Stimulated activated CD4-positive, alpha-beta T cell treated with anti-CD3 and anti-CD28 coated beads, TNF-alpha, amount 100 ng/mL, for 24 hours (primary cell): ENCODE measurements at places on chromosomes 5 and 9.

GRCh38 chr9:88387552-88388202, 567 bp upstream of the SPIN1 start:
- DNase-seq = no peak

- no peak for DNase-seq
Measured at GRCh38 chr9:17065062-17065461, 69.8 kb upstream of the CNTLN start.

DNA sequence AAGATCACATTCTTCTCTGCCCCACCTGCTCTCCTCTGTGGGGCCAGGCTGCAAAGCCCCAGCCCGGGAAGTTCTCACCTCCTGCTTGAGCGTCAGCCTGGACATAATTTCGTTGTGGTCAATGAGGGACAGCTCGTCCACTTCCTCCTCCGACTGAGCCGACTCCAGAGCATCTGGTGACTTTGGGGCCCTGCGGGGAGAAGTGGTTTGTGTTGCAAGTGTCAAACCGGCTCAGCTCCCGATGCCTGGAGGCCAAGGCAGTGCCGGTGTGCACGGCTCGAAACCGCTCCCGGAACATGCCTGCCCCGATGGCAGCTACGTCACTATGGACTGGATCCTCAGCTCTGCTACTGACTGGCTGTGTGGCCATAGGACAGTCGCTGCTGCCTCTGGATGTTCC, 52.8 kb downstream of the PRRT1B start:
- DNase-seq = no peak

DNA sequence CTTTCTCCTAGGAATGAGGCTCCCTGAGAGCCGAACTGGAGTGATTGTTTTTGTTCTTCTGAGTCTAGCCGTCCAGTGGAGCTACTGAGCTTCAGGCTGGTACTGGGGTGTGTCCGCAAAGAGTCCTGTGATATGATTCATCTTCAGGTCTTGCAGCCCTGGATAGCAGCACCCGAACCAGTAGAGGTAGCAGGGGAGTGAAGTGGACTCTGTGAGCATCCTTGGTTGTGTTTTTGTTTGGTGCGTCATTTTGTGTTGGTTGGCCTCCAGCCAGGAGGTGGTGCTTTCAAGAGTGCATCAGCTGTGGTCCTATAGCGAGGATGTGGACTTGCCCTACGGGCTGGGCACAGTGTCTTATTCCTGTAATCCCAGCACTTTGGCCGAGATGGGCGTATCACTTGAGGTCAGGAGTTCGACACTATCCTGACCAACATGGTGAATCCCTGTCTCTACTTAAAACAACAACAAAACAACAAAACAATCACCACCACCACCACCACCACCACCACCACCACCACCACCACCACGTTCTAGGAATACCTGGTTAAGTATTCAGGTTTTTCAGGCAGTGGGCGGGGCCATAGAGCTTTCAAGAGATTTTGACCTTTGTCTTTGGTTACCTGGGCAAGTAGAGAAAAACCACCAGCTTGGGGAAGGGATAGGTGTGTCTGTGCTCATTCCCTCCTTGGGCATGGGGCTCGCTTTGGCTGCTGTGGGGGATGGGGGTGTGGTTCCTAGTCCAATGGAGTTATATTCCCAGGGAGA, 154.0 kb downstream of the WDR70 start:
- no peak for DNase-seq

- no peak for DNase-seq
Measured at GRCh38 chr9:122780026-122780425, 8.7 kb upstream of the OR5C1 start.

GRCh38 chr5:16461026-16461425, 4.6 kb downstream of the ZNF622 start:
- DNase-seq = no peak

DNA sequence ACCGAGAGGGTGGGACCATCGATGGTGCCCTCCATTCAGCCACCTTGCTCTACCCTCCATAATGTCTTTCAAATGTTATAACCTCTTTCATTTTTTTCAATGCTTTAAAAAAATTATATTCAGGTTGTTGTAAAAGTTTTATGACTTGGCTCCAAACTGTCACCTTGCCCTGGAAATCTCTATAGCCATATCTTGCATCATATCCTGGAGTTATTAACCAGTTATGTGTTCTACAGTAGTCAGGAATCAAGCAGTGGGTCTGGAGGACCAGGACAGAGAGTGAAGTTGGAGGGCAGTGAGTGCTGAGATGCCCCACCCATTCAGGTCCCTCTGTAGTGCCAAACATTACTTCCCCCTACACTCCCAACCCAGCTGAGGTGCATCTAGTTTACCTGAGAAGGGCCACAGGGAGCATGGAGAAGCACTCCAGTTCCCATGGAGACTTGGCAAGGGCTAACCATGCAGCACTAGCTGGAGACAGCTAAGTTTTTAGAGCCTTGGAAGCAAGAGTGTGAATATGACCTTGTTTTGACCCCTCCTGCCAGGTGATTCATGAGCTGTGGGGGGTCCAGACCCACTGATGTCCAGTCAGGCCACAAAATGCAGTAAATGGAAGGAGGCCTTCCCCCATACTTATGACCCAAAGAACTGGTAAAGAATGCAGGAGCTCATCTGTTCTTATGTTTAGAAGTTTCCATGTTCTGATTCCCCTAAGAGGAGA, 5.5 kb downstream of the IFNA8 start:
- DNase-seq = no peak

DNA sequence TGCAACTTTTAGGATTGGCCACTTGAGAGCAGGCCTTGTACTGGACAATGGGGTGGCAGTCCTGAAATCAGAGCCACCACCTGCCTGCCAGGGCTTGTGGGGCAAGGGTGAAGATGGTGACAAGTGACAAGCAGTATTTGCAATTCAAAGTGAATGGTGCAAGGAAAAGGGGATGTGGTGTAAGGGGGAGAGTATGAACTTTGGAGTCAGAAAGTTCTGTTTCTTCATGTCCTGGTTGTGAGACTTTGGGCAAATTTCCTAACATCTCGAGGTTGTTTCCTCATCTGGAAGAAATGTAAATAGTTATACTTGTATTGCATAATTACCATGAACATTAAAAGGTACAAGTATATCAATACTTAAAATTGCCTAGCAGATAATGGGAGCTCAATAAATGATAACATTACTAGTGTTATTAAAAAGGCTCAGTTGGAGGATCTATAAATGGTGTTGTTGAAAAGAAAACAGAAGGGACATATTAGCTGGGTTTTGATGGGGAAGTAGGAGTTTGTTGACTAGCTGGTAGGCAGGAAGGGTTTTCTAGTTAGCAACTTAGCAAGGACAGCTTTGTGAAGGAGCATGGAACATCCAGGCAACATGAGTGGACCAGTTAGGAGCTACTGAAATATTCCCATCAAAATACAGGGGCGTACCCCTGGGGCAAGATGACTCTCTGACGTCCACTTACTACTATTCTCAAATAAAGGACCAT, 21.3 kb upstream of the MEGF9 start:
- DNase-seq = no peak

- DNase-seq = no peak
Measured at GRCh38 chr9:87630266-87630665, 95.7 kb upstream of the CTSL start.

GRCh38 chr5:52864371-52864770, 76.7 kb downstream of the ITGA1 start:
- DNase-seq = no peak

GRCh38 chr9:130328349-130328801, 62.8 kb downstream of the HMCN2 start:
- DNase-seq = no peak

GRCh38 chr5:142324871-142325724, at the start of gene SPRY4:
TSS of gene SPRY4 (minus strand) at chr5:142325021. CDS start at chr5:142315108, 9,913 bp downstream.
- peak; percentile 83 for DNase-seq

- DNase-seq = no peak
Measured at GRCh38 chr5:88474574-88474973, 205.9 kb upstream of the TMEM161B start.

DNA sequence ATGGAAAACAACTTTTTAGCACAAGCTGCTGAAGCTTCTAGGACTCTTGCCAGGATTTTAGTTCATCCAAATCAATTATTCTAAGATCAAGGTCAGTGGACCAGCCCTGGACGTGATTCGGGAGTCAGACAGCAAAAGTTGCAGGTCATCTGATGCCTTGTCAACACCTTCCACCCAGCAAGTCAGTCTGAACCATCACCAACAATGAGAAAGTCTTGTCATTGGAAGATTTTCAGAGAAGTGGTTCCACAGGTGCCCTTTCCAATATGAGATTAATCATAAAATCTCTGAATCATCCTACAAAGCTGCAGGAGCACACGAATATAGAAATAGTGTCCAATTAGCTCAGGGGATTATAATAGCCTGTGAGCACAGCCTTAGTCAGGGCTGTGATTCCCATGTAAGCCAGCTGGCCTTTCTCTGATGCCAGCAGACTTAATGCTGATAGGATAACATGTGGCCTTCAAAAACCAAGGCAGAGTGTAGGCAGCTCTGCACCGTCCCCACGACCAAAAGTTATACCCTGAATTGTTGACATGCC, 445.0 kb upstream of the TRPC7 start:
- no peak for DNase-seq

GRCh38 chr5:81314581-81314980, 13.2 kb downstream of the ZCCHC9 start:
- DNase-seq = no peak

DNA sequence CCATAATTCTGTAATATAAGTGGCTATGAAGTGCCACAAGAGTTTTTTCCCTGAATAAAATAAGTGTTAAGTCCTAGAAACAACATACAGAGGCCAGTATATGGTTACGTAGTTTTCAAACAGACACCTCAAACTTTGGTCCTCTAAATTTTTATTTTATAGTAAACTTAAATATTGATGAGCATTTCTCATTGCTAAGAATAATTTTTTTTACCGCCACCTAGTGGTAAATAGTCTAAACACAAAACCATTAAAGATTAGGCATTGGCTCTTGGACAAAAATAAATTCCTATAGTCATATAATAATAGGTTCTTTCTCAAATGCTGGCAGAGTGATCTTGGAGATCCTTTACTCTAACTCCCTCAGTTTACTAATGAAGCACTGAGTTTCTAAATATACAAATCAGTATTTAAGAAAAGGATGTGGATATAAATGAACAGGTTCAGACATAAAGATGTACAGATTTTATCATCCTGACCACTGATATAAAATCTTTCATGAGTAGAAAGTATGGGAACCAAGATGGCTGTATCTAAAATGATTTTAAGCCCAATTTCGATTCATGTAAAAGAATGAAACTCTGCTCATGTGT, 136.2 kb downstream of the FANCC start:
- DNase-seq = no peak

- DNase-seq = peak; percentile 47
Measured at GRCh38 chr5:150846654-150847333, 473 bp downstream of the IRGM start.

- DNase-seq = no peak
Measured at GRCh38 chr5:125214080-125214479, 467.6 kb upstream of the ZNF608 start.

DNA sequence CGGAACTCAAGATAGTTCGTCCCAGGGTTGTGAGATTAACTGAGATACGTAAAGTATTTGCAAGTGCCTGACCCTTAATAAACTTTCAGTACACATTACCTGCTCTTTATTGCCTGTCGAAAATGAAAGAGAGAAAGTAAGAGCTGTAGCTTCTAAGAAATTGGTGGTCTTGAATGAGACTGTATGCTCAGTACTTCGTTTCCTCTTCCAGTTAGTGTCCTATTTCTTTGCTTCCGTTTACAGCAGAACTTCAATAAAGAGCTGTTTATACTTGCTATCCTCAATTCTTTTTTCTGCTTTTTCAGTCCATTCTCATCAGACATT, 534 bp downstream of the SRFBP1 start:
- DNase-seq = no peak

- DNase-seq = no peak
Measured at GRCh38 chr5:43290726-43291125, 22.5 kb downstream of the HMGCS1 start.

GRCh38 chr5:107370396-107370968, 300.3 kb downstream of the EFNA5 start:
- DNase-seq = no peak

- DNase-seq = no peak
Measured at GRCh38 chr5:96716716-96717115, 54.5 kb downstream of the CAST start.

GRCh38 chr9:137075275-137075775, 2.0 kb upstream of the UAP1L1 start:
- no peak for DNase-seq

- DNase-seq = no peak
Measured at GRCh38 chr5:1835431-1835830, 34.2 kb downstream of the NDUFS6 start.

DNA sequence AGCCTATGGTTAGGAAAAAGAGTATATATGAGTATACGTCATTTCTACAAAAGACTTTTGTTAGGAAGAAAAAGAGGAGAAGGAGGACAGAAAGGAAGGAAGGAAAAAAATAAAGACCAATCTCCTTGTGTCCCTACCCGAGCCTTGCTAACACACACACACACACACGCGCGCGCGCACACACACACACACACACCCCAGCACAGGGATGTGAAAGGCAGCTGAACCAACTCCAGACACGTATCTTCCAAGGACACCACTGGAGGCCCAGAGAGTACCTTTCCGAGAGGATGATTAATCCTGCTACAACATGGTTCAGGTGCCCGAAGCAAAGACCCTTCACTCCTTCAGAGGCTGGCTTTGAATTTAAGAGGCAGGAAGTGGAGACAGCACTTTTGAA, 56.9 kb upstream of the GALNT10 start:
- no peak for DNase-seq

DNA sequence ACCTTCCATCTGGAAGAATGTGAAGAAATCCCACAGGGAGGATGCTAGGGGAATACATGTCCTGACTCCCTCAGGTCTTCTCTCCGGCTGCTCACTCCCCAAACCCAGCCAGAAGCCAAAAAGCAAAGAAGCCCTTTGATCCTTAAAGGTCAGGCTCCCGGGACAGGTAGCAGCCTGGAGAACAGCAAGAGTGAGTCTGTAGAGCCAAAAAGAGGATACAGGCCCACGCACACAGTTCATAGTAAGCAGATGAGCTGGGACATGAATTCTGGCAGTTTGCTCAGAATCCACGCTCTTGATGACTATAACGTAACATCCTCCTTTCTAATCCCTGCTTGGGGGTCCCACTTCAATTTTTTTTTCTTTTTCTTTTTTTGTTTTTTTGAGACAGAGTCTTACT, 72.0 kb upstream of the SLC44A1 start:
- DNase-seq = no peak

DNA sequence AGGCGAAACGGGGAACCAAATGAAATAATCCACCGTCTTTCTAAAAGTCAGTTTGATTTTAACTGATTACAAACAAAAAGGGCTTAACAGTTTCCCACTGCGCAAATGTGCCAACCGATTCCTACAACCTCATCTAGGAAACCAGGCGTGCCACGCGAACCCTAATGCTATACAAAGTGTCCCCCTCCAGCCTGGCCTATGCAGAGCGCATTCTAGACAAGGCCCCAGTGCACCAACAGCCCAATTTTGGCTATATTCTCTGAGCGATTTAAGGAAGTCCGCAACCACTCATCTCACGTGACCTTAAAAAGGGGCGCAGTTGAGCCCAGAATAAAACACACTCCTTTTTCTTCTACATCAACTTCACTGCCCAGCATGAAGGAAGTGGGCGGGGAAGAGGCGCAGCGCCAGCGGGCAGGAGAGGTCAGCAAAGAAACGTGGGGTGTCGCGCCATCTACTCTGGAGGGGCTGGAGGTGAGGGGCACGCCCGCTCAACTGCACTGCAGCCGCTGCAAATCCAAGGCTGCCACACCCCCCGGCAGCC, 779 bp downstream of the FAM13B start:
- DNase-seq = peak; percentile 5

- DNase-seq = no peak
Measured at GRCh38 chr5:136799806-136800372, 434.5 kb upstream of the TRPC7 start.

- no peak for DNase-seq
Measured at GRCh38 chr5:73121119-73121463, 716 bp downstream of the TMEM171 start.

GRCh38 chr5:172868436-172868923, 34.4 kb downstream of the ERGIC1 start:
- no peak for DNase-seq
